ENCODE measurements at places on chromosomes 2 and 18. TPM values are rescaled to one million over a fixed set of nuclear protein-coding genes. Genes with fewer than 3 reads are reported as not detected.

Gene C2orf76
- 10.9 TPM for total RNA-seq

DNA sequence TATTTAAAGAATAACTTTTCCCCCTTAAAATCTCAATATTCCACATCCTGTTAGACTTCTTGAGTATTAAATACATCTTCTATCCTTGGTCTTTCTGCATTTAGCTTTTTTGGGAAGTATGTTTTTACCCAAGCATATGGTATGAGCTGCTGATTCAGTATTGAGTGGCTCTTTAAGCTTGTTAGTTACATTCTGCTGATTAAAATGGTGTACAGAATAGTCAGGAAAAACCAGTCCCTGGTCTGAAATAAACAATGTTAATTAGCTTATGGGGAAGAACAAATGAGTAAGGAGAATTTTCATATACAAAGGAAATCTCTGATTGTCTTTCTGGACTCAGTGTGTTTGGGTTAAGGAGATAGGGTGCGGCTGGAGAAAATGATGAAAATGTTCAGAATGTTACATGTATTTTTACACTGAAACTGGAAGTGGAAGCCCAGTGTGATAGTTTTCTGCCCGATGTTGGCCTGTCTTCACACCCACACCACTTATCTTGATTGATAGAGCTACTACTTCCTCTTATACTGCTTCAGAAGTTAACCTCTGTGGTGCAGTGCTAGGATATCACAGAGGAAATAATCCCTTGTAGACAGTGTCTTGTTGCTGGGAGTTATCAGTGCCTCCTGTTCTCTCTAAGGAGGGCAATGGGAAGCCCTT, 84.0 kb downstream of the MSH2 start:
- no peak for DNase-seq

Gene GLB1L
- total RNA-seq, result 3.5 TPM

GRCh38 chr2:164625378-164625971, 4.2 kb upstream of the GRB14 start:
- DNase-seq, result no peak

Gene RUFY4
- total RNA-seq, result not detected

Gene MOGAT1
- not detected for total RNA-seq

DNA sequence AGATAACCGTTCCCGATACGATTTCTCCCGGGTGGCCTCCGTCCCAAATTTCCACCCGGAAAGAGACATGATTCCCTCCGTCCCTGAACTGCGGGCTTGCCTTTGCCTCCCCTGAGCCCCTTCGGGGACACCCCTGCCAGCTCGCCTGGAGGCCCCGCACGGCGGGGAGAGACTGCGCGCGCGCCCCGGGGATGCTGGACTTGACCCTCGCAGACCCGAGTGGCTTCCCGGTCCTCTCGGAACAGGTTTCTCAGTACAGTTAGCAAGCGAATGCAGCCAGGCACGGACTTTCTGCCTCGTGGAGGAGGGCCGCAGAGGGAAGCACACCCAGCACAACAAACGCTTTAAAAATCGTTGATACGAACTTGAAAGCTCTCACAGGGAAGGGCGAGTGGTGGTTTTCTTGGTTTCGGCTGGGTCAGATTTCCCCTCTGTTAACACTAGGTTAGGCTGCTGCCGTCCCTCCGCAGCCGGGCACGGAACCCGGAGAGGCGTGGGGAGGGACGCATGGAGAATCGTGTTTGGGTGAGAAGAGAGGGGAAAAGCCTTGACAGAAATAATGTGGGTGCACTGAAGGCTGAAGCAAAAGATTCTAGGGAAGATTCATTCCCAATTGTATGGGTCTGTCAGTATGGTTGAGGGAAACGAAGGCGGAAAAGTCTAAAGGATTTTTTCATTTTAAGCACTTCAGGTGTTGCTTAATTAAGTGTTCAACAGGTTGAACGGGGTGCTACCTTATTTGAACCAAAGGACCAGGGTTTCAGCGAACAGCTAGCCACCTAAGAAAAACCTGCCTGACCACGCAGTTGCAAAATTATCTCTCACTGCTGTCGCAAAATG, 916 bp downstream of the TNFRSF11A start:
- no peak for DNase-seq

DNA sequence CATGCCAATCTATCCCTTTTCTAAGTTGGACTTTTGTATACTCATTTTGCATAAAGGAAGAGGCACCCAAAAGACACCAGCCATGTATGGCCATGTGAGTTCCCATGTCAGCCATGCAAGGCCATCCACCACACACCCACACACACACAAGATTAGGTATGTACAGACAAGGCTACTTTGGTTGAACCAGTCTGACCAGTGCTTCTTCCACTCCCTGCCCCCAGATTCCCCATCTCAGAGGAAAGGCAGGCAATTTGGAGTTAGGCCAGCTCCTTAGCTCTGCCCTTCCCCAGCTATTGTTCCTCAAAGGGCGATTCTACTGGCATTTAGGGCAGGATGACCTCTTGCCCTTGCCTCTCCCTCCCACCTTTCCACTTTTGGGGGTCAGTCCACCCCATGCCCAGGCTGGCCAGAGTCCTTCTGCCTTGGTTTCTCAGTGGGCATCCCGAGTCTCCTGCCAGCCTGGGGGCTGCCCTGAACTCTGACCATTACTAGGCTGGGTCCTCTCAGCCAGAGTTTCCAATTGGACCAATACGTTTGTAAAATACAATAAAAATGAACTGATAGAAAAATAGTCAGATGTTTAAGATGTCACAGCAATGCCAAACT, 101.1 kb downstream of the ZBTB7C start:
- DNase-seq, result peak; percentile 34

Gene HOXD10
- not detected for total RNA-seq

- DNase-seq, result no peak
Observed at GRCh38 chr2:235857598-235857997, 310.6 kb downstream of the GBX2 start.

Gene RIT2
- not detected for total RNA-seq

DNA sequence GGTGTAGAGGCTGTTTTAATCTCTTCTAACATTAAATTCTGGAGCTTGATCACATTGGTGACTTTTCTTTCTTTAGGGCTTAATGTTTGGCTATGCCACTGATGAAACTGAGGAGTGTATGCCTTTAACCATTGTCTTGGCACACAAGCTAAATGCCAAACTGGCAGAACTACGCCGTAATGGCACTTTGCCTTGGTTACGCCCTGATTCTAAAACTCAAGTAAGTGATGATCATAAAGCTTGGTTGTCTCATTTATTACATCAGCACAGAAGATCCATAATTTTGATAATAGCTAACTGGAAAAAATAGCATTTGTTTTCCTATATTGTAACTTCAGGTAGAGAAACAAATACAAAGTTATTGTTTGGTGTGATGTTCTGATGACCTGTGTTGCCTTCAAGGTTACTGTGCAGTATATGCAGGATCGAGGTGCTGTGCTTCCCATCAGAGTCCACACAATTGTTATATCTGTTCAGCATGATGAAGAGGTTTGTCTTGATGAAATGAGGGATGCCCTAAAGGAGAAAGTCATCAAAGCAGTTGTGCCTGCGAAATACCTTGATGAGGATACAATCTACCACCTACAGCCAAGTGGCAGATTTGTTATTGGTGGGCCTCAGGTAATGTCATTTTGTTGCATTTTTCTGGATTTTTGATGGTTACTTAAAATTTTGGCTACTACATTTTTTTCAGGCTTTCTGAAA, 2.9 kb downstream of the MAT2A start:
- no peak for DNase-seq

DNA sequence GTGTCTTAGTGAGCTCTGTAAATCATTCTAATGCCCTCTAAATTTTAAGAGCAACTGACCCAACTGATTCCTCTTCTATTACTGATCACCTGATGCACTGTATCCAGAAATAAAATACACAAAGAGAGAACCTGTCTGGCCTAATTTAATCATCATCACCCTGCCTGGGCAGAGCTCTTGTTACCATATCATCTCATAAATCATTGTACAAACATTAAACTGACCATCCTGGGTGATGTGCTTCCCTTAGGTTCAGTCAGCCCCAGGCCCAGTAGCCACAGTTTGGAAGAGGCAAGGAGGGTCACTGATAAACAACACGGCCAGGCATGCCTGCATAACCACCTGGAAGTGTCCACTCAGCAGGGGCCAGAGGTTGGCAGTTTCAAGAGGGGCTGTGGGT, 22.7 kb upstream of the ACMSD start:
- no peak for DNase-seq

Gene COLEC12
- not detected for total RNA-seq

- DNase-seq, result no peak
Observed at GRCh38 chr2:235027558-235028214, 75.9 kb downstream of the SH3BP4 start.

DNA sequence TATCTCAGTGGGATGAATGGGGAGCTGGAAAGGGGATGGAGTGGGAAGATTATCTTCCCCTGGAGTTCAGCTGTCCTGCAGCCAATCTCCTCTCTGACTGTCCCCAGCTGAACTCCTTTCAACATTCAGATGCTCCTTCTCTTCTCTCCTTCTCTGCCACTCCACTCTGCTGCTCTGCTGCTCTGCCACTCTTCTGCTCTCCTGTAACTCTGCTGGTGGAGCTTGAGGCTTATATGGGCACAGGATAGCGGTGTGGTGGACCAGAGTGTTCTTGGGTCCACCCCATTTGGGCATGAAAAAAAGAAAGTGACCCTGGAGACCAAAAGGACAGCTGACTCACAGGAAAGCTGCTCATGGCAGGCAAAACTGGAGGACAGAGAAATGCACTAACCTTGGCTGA, 26.6 kb downstream of the FAHD2B start:
- no peak for DNase-seq

Gene ASB18
- total RNA-seq, result not detected

- no peak for DNase-seq
Observed at GRCh38 chr18:67776929-67777328, 260.4 kb upstream of the DSEL start.

GRCh38 chr2:86072271-86072858, 33.3 kb downstream of the POLR1A start:
- no peak for DNase-seq

GRCh38 chr2:75586971-75587370, 26.2 kb upstream of the EVA1A start:
- DNase-seq, result no peak

GRCh38 chr2:200533754-200534153, 7.7 kb downstream of the SGO2 start:
- no peak for DNase-seq

- no peak for DNase-seq
Observed at GRCh38 chr2:208686665-208687064, 280.1 kb downstream of the PTH2R start.

- no peak for DNase-seq
Observed at GRCh38 chr2:235605312-235606003, 111.6 kb downstream of the AGAP1 start.

Gene PIEZO2
- total RNA-seq, result not detected

- no peak for DNase-seq
Observed at GRCh38 chr2:8837795-8838140, 355 bp upstream of the KIDINS220 start.

Gene CNGA3
- total RNA-seq, result not detected

- DNase-seq, result no peak
Observed at GRCh38 chr2:48529194-48529593, 760 bp upstream of the STON1 start.

- DNase-seq, result no peak
Observed at GRCh38 chr18:44961288-44961995, 280.8 kb downstream of the SETBP1 start.

- DNase-seq, result no peak
Observed at GRCh38 chr2:48205137-48205798, 299.0 kb upstream of the FBXO11 start.

Gene SPAG16
- 6.6 TPM for total RNA-seq

GRCh38 chr18:41940506-41941215, 14.4 kb upstream of the PIK3C3 start:
- no peak for DNase-seq

- no peak for DNase-seq
Observed at GRCh38 chr2:11811036-11811654, 64.7 kb downstream of the LPIN1 start.

Gene PLEKHH2
- total RNA-seq, result 0.26 TPM

- no peak for DNase-seq
Observed at GRCh38 chr2:232349946-232350635, 28.5 kb upstream of the ALPP start.

GRCh38 chr2:55073000-55073983, 23.0 kb upstream of the RTN4 start:
- DNase-seq, result no peak

GRCh38 chr2:61549546-61549945, 11.4 kb upstream of the XPO1 start:
- no peak for DNase-seq

- peak; percentile 81 for DNase-seq
Observed at GRCh38 chr18:12819322-12819721, 64.7 kb downstream of the PTPN2 start.

Gene TDRD15
- total RNA-seq, result 0.14 TPM

DNA sequence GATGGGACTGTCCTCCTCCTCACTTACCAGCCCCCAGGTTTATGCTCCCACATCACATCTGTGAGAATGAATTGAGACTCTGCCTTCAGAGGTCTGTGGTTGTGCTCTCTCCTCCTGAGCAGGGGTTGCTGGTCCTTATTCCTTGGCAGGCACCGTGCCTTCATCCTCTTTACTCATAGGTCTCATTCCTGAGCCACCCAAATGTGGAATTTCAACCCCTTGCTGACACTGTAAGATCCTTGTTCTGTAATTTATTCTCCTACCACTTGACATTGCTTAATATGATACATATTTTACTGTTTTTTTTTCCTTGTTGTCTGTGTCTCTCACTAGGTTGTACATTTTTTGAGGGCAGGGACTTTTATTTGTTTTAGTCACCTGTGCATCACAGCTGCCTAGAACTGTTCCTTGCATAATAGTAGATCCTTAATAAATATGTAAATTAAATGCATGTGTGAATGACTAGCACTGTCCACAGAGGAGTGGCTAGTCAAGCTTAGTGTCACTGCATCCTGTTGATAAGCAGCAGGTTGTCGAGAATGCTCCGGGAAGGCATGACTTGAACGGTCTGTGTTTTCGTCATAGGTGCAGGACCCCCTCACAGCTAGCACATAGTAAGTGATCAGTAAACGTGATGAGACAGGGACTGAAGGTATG, 180.6 kb downstream of the ZNF407 start:
- DNase-seq, result no peak

Gene UGT1A3
- total RNA-seq, result not detected

- peak; percentile 66 for DNase-seq
Observed at GRCh38 chr2:8535821-8536685, 145.8 kb upstream of the ID2 start.

DNA sequence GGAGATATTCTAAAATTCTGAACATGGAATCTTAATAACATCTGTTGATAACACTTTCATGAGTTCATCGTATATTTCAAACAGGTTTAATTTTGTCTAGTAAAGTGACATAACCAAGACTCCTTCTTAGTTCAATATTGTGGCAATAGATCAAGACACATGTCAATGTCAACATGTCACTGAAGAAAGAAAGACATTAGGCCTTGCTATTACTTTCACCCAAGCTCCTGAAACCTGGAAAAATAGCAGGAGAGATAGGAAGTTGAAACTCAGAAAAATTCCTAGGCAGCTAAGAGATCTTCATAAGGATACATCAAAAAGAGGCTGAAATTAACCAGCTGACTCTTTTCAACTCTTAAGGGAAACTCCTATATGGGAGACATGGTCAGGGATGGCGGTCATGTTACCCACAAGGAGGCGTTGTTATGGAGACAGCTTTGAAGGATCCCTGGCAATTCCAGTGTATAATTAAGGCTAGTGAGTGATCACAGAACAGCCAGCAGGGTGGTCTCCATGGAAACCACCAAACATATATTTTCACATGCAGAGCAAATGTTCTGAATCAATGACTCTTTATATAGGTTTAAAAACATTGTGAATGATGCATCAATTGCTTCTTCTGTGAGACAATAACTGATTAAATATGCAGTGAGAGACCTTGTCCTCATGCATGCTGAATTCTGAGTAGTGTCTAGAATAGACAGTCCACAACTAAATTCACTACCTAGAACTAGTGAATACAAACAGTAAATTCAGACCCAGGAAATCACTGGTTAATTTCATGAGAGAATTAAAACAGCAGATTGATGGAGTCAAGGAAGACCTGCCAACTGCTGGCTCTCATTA, 115.3 kb upstream of the RIOK3 start:
- DNase-seq, result no peak

Data from natural killer cell treated with Interleukin-12 subunit alpha and Interleukin-12 subunit beta and Interleukin-15 and Interleukin-18, amount 100 ng/mL, for 72 hours (primary cell).